ENCODE measurements at places on chromosomes 4 and X. TPM values are rescaled to one million over a fixed set of nuclear protein-coding genes. Genes with fewer than 3 reads are reported as not detected.

Gene MAGEA10
- not detected for total RNA-seq

- DNase-seq = no peak
These were observed 19.6 kb downstream of the NKX3-2 start for GRCh38 chr4:13524504-13525243.

- DNase-seq = no peak
These were observed 35.7 kb downstream of the DDX53 start for GRCh38 chrX:23035493-23035892.

Gene RNF175
- total RNA-seq = 1.0 TPM

Gene KCND1
- total RNA-seq = 1.6 TPM

Gene TBC1D8B
- total RNA-seq = 1.3 TPM

DNA sequence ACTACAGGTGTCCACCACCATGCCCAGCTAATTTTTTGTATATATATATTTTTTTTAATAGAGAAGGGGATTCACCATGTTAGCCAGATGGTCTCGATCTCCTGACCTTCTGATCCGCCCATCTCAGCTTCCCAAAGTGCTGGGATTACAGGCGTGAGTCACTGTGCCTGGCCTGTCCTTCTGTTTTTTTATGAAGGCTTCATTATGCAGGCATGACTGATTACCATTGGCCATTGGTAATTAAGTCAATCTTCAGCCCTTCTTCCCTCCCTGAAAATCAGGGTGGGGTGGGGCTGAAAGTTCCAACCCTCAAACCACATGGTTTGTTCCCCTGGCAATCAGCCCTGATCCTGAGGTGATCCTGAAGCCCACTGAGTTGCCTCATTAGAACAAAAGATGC, 336.9 kb downstream of the PTTG2 start:
- DNase-seq = no peak
